CD4-positive, alpha-beta T cell treated with Interleukin-6 for 4 hours (primary cell): ENCODE measurements at places on chromosomes 4 and X.
A peak's percentile ranks its signal among the peaks of the same experiment; 100 is the strongest.

GRCh38 chr4:3851881-3852280 lies 85.7 kb downstream of the ADRA2C start:
- no peak for DNase-seq

DNA sequence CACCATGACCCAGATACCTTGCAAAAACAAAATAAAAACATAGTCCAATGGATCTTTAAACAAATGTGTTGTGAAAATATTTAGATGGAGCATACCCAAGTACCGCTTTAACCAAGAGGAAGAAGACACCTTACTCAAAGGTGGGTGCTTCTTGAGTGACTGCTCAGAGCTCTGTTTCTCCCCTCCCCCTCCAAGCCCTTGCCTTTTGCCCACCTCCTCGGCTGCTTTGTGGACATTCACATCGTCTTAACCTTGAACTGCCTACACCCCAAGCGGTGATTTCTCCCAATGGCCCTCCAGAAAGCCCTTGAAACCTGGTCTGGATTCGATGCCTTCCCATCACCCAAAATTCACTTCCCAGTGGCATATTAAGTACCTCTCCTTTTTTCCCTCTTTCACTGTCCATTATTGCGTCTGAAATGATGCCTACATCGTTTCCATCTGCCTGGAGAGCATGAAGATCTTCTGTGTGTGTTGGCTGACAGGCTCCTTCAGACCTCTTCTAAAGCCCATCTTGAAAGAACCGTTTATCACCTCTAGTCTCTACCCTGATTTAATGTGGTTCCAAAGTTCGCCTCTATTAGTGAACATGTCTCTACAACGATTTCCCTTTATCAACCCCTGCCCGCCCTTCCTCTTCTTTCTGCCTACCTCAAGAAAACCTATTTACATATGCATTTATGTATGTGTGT lies 968 bp downstream of the GPRIN3 start:
- peak; percentile 37 for DNase-seq

DNA sequence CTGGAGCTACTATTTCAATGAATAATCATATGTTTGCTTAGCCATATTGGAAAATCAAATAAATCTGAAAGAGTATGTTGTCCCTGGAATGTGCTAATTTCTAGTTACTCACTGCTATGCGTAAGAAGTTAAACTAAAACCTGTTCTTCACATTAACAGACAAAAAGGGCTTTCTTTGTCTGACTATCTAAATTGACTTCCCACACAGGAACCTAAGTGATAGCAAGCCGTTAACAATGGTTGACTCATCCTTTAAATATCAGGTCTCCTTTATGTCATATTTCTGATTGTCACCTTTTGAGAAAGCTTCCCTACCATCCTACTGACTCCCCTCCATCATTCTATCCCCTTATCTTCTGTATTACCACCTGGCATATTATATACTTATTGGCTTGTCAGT lies 81.4 kb downstream of the AMELX start:
- no peak for DNase-seq

DNA sequence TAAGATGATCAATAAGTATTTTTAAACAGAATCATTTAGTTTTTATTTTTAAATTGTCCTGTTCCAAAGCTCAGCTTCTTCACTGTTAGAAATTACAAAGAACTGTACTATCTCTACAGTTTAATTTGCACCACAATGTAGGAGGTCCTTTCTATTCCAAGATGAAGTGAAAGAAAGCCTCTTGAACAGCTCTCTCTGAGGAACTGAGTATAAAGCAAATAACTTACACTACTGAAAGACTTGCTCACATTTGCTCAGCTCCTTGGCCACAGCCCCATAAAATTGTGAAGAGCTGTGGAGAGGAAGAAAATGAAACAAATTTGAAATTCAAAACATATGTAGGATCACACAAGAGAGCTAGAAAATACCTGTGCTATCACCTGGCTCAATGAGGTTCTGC lies 68.6 kb downstream of the ENPEP start:
- DNase-seq: no peak

GRCh38 chr4:116953947-116954346 lies 131.4 kb downstream of the TRAM1L1 start:
- DNase-seq: no peak

- no peak for DNase-seq
Observed at GRCh38 chr4:1418494-1419285, 12.4 kb upstream of the NKX1-1 start.

GRCh38 chr4:76984127-76984526 lies 34.6 kb downstream of the SEPTIN11 start:
- DNase-seq: no peak

DNA sequence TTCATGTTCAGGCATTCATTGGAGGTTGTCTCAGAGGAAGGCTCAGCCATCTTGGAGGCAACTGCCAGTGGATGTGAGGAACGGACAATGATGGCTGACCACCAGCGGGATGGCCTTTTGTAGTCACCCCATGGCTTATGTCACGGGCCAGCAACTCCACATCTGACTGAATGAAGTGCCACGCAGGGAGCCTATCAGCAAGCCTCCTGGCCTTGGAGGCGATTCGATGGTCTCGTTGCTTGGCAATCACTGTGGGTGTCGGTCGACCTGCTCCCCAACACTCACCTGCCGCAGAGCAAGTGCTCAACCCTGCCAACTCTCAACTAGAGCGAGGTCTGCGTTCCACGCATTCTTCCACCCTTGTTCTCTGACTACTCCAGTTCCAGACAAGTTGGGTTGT lies 7.4 kb downstream of the H2BW2 start:
- no peak for DNase-seq
